ENCODE measurements at places on chromosomes 6 and 20. TPM values are rescaled to one million over a fixed set of nuclear protein-coding genes. Genes with fewer than 3 reads are reported as not detected.

NKX2-2 gene
- total RNA-seq = not detected

SLC22A16 gene
- not detected for total RNA-seq

LST1 gene
- total RNA-seq = 0.17 TPM

POM121L2 gene
- not detected for total RNA-seq

SLC18B1 gene
- total RNA-seq = 4.7 TPM

SPATA25 gene
- 0.30 TPM for total RNA-seq

TCP11 gene
- not detected for total RNA-seq

MAS1 gene
- total RNA-seq = not detected

HTR1B gene
- 0.22 TPM for total RNA-seq

XPO5 gene
- 26.2 TPM for total RNA-seq
